ENCODE measurements at places on chromosomes 7 and 10.

GRCh38 chr10:9505546-9505945 is 1451.1 kb downstream of the GATA3 start:
- DNase-seq = no peak

DNA sequence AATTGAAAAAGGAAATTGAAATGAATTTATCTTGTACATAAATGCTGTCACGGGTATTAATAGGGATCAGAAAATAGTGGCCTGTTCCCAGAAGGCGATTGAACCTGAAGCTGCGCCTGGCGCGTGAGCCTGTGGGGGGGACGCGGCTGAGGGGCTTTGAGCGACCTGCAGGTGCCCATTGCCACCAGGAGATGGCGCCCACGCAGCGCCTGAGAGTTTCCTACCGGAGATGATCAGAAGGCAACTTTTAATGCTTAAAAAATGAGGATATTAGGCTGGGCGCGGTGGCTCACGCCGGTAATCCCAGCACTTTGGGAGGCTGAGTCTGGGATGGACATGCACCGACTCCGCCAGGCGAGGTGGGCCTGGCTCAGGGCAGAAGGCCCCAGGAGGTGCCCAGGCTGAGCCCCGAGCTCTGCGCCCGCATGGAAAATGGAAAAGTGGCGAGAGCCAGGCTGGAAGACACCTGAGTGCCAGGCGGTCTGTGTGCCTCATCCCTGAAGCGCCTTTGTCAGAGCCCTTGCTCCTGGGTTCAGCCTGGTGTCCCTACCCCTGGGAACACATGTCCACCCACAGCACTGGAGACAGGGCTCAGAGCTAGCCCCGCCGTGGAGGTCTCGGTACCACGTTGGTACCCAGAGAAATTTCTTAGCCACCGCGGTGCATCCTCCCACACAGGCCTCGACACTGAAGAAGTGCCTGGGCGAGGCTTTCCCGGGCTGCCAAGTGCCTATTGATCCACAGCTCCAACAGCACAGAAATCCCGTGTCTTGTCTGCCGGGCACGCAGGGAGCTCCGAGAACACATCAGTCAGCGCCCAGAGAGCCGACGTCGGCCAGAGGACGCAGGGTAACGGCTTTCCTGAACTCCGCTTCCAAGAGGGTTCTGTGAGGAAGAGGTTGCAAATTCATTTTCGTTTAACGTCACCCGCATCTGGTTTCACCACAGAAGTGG is 117.4 kb downstream of the INPP5A start:
- DNase-seq = peak; percentile 94

DNA sequence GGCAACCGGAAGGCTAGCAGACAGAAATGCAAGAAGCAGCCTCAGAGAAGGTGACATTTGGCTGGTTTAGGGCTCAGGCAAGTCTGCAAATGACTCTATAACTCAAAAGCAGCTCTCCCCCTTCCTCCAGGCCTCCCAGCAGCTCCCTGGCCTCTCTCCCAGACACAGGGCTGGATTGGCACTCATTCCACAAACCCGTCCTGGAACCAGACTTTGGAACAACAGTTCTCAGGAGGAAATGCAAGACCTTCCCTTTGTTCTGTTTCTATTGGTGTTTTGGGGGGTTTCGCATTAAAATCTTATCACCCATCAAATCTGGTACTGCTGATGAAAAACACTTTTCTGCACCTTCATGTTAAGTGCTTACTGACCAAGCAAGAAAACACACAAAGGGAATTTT is 40.3 kb upstream of the EFCAB10 start:
- no peak for DNase-seq

DNA sequence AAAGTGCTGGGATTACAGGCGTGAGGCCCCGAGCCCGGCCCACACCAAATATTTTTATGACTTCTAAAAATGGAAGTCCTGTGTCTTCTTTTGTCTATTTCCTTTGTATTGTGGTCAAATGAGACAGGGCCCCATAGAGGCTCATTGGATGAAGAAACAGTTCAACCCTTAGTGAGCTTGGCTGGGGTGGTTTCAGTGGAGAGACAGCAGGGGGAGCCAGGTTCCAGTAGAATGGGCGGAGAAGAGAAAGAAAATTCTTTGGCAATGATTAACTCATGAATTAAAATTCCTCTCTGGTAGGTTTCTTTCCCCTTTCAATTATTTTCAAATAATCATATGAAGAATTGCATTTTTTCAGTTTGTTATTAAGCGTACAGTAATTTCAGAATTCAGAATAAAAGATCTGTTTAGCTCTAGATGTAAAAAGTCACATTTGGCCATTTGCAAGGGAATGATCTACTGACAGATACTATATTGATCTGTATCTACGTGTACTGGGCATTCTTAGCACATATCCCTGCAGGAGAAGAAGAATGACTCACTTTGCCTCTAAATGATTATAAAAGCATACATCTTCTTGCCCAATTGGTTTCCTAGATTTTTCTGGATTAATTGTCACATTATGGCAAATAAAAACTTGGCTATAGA is 43.2 kb downstream of the PNLIPRP3 start:
- no peak for DNase-seq

- DNase-seq = no peak
Measured at GRCh38 chr10:69103784-69104183, 15.9 kb downstream of the SRGN start.

DNA sequence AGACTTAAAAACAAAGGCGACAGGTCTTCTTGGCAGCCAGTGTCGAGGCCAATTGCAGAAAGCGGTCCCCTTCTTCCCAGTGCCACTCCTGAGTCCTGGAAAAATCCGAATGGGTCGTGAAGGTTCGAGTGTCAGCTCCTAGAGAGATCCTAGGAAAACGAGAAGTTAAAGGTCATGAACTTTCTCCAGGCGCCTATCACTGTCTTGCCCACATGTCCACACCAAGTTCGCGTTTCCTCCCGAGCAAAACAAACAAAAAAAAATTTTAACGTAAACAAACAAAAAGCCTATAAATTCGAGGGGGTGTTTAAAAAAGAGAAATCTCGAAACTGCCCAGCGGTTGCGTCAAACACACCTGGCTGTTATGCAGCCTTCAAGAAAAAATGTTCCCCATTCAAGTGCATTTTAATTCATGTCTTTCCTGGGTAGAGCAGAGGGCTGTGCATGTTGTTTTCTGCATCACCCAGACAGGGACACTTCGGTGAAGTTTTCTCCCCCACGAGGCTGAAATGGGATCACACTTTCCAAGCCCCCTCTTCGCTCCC is 1.5 kb downstream of the ARHGAP21 start:
- peak; percentile 64 for DNase-seq

DNA sequence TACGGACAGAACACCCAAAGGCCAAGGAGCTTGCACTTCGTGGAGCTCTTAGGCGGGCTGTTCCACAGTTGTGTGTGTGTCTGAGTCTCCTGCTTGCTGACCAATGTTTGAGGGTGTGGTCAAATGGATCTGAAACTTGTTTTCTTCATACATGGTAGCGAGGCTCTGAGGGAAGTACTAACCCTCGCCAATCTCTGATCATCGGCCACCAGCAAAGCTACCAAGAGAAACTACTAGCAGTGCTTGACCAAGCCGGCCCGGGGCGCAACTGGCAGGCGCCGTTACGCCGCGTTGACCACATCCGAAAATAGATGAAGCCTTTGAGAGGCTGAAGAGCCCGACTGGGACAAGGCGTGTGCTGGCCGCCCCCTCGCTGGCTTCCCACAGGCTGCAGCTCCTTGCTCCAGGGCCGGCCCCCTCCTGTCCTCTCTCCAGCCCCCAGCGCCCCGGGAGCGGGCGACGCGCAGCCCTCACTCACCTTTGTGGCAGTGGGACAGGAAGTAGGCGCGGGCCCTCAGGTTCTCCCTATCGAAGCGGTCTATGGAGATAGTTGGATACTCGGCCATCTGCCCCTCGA is 384 bp downstream of the DCLRE1C start:
- no peak for DNase-seq

GRCh38 chr7:14836571-14837189 is 65.9 kb downstream of the DGKB start:
- peak; percentile 51 for DNase-seq

GRCh38 chr7:78134256-78134655 is 335.7 kb downstream of the PHTF2 start:
- DNase-seq = no peak

DNA sequence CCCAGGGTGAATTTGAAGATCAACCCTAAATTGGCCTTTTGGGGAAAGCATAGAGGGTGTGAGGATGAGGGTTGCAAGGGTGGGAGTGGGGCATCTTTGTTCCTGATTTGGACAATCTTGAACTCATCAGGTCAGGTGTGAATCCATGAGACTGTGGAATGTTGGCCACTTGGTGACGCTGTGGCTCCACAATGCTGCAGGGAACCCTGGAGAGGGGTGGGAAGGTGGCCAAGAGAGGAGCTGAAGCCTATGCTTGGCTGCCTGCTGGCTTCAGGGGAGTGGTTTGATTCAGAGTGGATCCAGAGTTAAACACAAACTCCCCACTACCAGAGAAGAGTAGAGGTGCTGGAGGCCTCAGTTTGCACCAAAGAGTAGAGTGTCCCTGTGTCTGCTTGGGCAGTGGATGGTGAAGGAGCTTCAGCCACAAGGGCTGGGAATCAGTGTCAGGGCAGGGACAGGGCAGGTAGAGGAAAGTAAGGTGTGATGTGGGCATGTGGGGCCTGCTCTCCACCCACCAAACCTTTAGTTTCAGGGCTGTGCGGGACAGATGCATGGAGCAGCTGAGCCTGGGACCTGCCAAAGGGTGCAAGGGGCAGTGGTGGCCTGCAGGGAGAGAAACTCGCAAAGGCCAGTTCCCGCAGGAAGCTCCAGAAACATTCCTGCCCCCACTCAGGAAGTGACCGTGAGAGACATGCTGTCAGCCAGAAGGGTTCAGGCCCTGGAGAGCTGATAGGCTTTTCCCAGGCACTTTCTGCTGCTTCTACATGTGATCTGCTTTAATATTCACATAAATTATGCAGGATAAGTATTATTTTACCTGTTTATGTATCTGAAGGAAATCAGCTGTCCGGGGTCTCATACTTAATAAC is 81.0 kb upstream of the PRSS58 start:
- peak; percentile 29 for DNase-seq

DNA sequence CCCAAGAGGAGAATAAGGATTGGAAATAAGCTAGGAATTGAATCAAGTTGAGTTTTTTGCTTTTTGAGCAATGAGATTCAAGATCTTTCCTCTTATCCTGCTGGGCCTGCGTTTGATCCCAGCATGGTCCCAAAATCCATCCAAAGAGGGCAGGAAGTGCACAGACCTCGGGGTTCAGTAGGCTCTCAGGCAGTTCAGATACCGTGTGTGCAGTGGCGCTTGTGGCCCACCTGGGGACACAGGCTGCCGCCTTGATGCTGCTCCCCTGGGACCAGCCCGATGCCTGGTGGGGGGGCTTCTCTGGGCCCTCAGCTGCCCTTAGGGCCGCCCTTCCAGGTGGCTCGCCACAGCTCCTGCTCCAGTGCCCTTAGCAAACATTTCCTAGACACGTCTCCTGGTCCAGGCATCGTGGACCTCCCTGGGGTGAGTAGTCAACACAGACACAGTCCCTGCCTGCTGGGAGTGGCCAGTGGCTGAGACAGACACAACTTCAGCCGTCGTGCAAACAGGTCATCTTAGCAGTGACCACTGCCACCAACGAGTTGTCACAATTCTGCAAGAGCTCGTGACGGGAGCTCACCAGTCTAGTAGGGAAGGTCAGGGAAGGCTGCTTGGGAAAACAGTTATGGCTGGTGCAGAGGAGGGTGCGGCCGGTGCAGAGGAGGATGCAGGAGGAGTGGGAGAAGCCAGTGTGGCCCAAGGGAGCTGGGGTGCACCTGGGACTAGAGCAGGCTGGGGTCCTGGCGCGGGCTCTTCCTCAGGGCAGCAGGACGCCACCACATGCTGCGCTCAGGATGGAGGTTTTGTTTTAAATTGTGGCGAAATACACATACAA is 21.7 kb upstream of the JAKMIP3 start:
- DNase-seq = no peak

DNA sequence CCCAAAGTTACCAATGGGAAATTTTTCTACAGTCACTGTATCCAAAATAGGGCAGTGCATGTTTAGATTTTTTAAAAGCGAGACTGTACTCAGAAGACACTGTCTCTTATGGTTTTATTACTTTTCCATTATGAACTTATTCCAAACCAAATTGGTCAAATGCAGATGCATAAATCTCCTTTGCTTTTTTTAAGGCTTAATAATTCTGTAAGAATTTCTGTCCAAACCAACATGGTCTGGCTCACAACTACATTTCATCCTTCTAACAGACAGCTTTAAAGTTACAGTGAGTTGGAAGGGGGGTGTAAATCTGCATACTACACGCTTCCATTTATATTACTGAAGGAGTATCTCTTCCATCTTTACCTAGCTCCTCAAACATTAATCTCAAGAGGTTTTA is 199.2 kb downstream of the SLC25A13 start:
- no peak for DNase-seq

DNA sequence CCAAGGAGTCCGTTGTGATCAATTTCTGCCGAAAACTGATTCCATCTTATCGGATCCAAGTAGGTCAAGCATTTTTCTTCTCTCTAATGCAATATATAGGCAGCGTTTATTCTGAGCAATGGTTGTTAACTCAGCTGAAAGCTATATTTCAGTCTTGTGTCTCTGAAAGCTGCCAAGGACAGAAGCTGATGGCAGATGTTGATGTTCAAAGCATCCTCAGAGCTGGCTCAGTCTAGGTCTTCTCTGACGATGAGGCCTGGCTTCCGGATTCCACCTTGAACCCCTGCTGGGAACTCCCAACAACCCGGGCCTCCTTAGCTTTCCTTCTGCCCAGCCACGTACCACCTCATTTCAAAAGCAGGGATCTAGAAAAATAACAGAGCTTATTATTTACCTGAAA is 863.6 kb downstream of the NRG3 start:
- DNase-seq = no peak

DNA sequence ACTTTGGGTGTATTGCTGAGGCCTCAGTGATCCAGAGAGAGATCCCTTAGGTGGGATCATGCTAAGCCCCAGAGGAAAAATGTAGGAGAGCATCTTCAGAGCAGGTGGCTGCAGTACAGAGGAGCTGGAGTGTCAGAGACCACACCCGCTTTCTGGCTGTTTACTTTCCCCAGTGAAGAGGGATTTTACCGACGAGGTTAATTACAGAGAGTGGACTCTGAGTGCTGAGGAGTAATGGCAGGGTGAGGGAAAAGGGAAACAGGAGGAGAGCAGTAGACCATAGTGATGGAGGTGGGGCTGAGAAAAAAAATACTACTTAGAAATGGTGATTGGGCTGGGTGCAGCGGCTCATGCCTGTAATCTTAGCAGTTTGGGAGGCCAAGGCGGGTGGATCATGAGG is 43.3 kb upstream of the HBP1 start:
- DNase-seq = no peak

GRCh38 chr7:39667341-39667923 is 44.1 kb downstream of the RALA start:
- peak; percentile 27 for DNase-seq

- no peak for DNase-seq
Measured at GRCh38 chr10:73865107-73865458, 9.3 kb downstream of the CAMK2G start.

All from retina (tissue), 1 donor.